NCI-H524 (cell line): ENCODE measurements at places on chromosomes 3 and 15.
A peak's percentile ranks its signal among the peaks of the same experiment; 100 is the strongest.

DNA sequence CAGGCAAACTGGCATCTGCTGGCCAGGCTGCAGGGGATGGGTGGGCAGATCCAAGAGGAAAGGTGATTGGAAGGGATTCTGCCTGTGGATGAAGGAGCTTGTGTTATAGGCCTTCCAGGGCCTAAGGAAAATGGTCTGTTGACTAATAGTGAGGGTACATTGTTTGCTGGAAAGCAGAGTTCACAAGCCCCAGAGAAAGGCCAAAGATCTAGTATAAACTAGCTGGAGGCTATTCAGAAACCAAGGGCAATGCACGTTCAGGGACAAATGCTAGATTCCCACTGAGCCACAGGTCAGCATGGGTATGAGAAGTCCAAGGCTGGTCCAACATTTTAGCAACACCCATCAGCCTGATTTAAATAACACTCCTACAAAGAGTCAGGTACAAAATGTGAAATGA lies 74.7 kb downstream of the FBN1 start:
- no peak for DNase-seq

DNA sequence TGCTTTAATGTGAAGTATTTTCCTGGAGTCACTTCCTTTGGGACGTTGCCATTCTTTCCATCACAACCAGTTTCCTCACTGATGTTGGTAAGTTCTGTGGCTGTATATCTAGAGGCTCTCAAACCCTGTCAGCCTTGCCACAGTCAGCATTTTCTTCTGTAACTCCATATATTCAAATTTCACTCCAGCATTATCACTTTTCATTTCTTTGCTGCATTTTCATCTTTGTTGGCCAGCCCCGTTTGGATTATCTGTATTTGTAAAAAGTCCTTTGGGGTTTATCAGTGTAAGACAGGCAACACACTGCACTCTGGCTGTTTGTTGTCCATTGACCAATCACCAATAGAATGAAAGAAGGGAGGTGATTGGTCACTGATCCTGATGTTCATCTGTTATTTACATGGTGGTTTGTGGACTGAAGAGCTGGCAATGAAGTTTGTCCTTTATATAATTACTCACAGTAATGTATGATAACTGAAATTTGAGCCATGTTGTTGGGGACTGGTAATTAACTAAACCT lies 20.3 kb downstream of the GMPS start:
- no peak for DNase-seq

DNA sequence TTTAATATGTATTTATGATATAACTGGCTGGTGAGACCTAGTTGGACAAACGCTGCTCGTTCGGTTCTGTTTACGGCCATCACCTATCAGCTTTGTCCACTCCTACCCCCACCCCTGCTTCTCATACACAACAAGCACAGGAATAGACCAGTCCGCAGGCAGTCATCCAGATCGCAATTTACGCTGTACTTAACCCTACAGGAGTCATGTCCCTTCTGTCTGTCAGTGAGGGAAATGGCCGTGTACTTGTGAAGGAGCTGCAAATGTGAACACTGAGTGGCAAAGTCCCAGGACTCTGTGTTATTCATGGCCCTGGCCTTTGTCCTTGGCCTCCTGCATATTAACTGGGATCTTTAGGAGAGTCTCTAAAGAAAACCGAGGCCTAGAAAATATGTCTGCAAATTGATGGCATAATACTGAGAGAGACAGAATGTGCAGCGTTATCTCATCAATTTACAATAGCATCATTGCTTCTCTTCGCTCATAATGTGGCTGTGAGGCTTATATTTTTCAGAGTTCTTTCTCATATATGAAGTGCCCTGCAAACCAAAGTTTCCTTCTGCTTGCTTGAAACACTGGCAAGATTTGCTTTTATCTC lies 7.2 kb upstream of the ABHD10 start:
- DNase-seq: no peak

DNA sequence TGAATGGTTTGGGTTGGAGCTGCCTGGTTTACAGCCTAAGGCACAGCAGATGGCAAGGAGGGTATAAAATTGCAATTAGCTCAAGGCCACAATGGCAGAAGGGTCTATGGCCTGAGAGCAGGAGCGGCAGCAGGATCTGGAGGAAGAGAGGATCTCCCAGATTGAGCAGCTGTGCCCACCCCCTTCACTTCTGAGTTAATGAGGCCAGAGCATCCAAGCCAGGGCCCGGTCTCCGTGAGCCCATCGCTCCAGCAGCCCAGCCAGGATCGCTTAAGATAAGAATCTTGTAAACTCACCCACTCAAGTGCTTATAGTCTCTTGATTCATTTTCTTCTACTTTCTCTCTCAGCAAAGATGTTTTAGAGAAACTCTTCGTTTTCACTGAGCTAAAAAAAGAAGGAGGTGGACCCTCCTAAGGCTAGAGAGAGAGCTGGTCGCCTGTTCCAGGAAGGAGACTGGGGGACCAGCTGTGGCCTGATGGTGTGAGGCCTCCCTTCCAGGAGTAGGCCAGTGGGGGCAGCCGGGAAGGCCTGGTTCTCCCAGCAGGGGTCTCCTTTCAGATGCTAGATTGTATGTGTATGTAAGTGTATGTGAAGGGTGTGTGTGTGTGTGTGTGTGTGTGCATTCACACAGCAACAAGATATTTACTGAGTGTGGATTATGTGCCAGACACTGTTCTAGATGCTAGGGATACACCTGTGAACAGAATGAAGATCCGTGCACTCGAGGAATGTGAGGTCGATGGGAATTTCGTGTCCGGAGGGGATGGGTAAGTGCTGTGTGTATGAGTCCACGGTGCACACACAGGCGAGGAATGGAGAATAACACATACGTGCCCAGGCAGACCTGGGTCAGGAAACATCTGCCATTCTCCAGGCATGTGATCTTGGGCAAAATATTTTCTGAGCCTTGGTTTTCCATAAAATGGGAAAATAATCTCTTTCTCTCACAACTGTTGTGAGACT lies 18.6 kb downstream of the MAGEF1 start:
- peak; percentile 99 for DNase-seq

GRCh38 chr3:69182588-69183316 lies 60.4 kb upstream of the LMOD3 start:
- no peak for DNase-seq

DNA sequence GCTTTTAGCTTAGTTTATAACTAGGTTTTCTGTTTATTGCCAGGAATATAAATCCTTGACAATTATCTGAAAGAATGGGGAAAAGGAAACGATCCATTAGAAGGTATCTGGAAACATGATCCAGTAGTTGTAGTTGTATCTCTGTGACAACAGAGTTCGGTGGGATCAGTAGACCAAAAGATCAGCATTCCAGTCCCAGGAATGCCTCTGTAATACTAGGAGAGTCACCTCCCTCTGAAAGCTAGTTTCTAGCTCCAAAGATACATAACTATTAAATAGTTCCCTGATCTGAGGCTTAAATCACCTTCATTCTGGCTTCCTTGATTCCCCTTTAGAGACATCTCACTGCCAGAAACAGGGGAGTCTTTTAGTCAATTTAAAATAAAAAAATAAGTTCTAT lies 34.1 kb downstream of the MB21D2 start:
- no peak for DNase-seq
